ENCODE measurements at places on chromosomes 1 and 21.

- no peak overlapping the region for H3K4me3 ChIP-seq
- peaks cover 8% of the 10 kb centered on the region for H3K4me1 ChIP-seq
- no peak overlapping the region for H3K27ac ChIP-seq
- DNase-seq, result no peak
- peaks cover 7% of the 10 kb centered on the region for H3K36me3 ChIP-seq
Measured at GRCh38 chr1:31624309-31624708, 6.8 kb downstream of the HCRTR1 start.

- H3K4me3 ChIP-seq, result no peak overlapping the region
- no peaks in the 10 kb centered on the region for H3K27me3 ChIP-seq
- DNase-seq, result no peak
Measured at GRCh38 chr1:45535988-45536766, 14.4 kb upstream of the AKR1A1 start.

DNA sequence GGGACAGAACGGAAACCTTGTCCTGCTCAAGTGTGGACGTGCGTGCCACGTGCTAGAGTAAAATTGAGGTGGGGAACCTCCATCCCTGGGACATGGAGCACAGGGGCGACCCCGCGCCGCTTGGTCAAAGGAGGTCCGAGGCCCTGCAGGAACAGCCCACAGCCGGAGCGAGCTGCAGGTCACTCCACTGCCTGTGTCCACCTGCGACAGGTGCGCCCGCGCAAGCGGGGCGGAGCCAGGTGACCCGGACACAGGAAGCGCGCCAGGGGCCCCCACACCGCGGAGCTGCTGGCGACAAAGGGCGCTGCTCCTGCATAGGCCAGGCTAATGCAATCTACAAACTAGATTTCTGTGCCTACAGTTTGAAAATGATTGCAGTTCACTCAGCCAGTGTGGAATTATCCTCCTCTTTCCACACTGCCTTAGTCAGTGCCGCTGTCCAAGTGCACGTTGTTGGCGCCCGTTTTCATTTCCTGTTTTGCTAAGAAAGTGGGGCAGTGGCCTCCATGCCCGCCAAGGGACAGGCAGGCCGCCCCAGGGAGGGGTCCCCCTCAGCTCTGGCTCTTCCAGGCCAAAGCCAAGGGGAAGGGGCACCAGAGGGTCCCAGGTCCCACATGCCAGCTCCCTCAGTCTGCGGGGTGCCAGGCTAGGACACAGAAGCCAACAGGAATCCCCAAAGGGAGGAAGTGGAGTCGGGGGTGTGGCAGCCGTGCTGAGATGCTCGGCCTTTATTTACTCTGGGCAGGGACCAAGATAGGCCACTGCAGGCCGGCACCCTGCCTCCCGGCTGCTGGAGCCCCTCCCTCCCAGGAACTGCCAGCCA lies 4.3 kb upstream of the NADK start:
- H3K4me1 ChIP-seq, result peaks cover 15% of the 10 kb centered on the region
- DNase-seq, result peak; percentile 54
- H3K36me3 ChIP-seq, result peaks cover 27% of the 10 kb centered on the region

DNA sequence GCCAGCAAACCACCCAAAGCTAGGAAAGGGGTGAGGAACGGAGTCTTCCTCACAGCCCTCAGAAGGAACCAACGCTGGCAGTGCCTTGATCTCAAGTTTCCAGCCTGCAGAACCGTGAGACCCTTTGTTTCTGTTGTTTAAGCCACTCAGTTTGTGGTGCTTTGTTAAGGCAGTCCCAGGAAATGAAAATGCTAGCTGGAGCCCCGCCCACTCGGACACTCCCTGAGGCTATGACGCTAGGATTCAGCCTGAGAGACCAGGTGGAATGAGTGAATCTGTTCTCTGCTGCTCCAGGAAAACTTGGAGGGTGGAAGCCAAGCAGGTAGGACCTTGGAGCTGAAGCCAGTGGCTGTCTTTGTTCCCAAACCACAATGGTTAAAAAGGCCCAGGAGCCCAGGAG lies 196.5 kb upstream of the POU3F1 start:
- no peak overlapping the region for H3K4me3 ChIP-seq
- DNase-seq, result no peak
- no peak overlapping the region for H3K27ac ChIP-seq
- peaks cover 3% of the 10 kb centered on the region for H3K27me3 ChIP-seq
- no peaks in the 10 kb centered on the region for H3K4me1 ChIP-seq

DNA sequence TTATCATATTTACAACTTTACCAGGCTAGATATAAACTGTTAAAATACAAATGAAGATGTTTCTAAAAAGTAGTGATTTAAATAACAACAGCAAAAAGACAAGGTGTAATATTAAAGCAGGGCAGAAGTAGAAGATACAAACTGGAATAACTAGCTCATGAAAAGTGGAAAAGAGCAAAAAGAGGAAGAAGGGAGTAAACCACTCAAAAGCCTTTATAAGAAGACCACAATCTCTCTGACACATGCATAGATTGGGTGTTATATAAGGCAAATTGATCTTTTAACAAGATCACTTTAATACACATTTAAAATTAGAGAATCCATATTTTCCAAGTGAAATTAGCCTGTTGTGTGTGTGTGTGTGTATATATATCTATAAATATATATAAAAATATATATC lies 5.0 kb downstream of the DENND1B start:
- H3K4me3 ChIP-seq, result no peak overlapping the region
- no peak overlapping the region for H3K27ac ChIP-seq
- no peaks in the 10 kb centered on the region for H3K27me3 ChIP-seq
- peaks cover 1% of the 10 kb centered on the region for H3K36me3 ChIP-seq
- H3K4me1 ChIP-seq, result no peaks in the 10 kb centered on the region

Data from IMR-90 (cell line).